ENCODE measurements at places on chromosomes 7 and 10. TPM values are rescaled to one million over a fixed set of nuclear protein-coding genes. Genes with fewer than 3 reads are reported as not detected.

- DNase-seq = no peak
Observed at GRCh38 chr7:135683609-135684008, 21.3 kb downstream of the STMP1 start.

DNA sequence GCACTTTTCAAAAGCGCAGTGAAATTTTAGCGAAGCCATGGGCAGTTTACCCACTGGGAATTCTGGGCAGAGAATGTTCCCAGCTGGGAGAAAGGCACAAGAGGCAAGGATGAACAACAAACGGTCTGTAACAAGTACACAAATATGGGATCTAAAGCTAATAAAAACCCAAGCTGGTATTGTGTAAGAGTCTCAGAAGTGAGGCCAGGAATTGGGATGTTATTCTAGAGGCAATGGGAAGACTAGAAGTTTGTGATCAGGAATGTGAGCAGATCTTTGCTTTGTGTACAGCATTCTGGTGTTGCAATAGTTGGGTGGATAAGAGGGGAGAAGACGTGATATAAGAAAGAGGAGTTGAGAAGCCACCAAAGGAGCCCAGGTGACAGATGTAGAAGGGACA, 15.0 kb downstream of the FZD9 start:
- no peak for DNase-seq

VAX1 gene
- not detected for total RNA-seq

DNA sequence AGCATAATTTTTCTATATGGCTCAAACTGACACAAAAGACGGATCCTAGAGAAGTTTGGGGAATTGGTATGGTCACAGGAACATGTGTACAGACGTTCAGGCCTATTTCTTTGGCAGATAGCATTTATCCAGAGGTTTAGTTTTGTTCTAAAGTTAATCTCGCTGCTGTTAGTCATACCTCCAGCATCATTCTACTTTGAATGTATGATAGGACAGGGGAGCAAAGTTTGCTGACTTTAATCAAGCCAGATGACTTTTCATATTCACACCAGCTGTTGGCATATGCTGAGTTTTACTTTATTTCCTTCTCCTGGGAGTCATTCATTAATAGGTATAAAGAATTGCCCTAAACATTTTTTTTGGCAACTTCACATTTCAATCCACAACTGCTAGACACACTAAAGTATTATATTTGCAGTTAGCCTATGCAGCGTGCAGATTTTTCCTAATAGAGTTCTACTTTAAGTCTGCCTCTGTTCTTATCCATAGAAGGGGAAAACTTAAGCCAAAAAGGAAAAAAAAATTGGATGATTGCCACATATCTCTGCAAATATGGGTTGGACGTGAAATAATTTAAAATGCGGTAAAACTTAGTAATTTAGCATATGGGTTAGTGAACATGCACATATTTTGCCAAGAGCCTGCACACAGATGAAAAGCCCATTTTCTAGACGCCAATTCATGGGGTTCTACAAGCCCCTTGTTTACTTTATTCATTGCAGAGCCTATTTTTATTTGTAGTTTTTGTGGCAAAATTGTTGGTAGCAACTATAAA, 213.1 kb downstream of the C7orf25 start:
- no peak for DNase-seq

DNA sequence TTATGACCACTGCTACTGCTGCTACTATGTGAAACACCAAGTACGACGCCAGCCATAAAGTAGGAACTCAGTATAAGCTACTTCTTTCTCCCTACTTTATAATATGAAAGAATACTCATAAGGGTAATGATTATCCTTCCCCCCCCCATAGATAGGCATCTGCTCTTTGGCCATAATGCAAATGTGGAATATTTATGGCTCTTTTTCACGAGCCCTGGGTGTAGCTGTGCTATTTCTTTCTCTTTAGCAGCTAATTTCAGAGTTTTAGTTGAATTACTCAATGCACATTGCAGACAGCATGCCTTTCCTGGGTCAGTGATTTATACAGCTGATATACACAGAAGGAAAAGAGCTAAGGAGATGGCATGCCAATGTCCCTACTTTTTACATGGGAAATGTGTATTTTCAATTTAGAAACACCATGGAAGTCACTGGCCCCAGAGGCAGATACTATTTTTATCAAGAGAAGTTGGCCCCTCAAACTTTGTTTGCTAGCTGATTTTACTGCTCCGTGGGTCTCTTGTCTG, 234.1 kb upstream of the KIAA1217 start:
- no peak for DNase-seq

- DNase-seq = no peak
Observed at GRCh38 chr7:30841025-30841735, 70.0 kb downstream of the MINDY4 start.

KIAA1549 gene
- 1.3 TPM for total RNA-seq

DNA sequence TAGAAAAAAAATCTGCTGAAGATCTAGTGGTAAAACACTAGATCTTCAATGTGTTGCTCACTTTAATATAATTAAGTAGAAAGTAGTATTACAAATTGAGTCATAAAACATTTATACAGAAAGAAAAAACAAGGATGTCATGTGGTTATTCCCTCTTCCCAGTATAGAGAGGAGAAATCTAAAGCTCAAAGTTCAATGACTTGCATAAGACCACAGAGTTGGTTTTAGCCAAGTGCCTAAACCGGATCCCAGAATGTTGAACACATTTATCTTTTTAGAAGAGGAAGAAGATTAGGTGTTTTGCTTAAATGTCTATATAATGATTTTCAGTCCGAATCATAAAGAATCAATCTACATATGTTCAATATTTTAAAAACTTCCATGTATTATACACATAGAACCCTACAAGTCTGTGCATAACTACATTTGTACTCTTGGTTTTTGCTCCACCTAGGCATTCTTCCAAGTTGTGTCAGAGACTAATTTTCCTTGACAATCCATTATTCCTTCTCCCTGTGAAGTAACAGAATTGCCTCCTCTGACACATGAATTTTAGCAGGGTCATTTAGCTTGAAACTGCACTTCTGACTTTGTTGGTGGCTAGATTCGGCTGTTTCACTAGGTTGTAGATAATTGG, 389.2 kb downstream of the MAGI2 start:
- DNase-seq = peak; percentile 38

DNA sequence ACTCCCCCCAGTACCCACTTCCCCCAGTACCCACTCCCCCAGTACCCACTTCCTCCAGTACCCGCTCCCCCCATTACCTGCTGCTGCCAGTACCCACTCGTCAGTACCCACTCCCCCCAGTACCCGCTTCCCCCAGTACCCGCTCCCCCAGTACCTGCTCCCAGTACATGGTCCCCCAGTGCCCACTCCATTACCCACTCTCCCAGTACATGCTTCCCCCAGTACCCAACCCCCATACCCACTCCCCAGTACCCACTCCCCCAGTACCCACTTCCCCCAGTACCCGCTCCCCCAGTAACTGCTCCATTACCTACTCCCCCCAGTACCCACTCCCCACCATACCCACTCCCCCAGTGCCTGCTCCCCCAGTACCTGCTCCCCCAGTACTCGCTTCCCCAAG, 550.6 kb downstream of the DNAJB6 start:
- DNase-seq = no peak

DNA sequence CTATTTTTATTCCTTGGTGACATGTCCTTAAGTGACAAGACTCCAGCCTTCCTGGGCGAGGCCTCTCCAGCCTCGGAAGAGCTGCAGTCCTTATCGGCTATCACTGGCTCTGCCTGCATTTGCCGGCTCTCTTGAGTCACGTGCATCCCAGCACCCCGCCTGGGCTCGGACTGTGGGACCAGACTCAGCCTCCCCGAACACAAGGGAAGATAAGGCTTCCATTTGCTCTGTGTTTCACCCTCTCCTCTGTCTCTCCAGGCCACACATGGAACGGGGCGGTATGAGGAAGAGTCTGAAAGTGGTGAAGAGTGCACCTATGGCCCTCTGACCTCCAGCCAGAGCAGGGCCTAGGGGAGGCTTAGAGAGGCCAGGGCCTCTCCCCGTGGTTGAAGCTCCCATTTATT, 4.7 kb downstream of the GDF2 start:
- DNase-seq = no peak

GRCh38 chr7:44372560-44373417, 47.4 kb upstream of the CAMK2B start:
- DNase-seq = no peak

DHX32 gene
- 46.3 TPM for total RNA-seq

- DNase-seq = peak; percentile 59
Observed at GRCh38 chr7:18590744-18591340, 95.3 kb downstream of the HDAC9 start.

DNA sequence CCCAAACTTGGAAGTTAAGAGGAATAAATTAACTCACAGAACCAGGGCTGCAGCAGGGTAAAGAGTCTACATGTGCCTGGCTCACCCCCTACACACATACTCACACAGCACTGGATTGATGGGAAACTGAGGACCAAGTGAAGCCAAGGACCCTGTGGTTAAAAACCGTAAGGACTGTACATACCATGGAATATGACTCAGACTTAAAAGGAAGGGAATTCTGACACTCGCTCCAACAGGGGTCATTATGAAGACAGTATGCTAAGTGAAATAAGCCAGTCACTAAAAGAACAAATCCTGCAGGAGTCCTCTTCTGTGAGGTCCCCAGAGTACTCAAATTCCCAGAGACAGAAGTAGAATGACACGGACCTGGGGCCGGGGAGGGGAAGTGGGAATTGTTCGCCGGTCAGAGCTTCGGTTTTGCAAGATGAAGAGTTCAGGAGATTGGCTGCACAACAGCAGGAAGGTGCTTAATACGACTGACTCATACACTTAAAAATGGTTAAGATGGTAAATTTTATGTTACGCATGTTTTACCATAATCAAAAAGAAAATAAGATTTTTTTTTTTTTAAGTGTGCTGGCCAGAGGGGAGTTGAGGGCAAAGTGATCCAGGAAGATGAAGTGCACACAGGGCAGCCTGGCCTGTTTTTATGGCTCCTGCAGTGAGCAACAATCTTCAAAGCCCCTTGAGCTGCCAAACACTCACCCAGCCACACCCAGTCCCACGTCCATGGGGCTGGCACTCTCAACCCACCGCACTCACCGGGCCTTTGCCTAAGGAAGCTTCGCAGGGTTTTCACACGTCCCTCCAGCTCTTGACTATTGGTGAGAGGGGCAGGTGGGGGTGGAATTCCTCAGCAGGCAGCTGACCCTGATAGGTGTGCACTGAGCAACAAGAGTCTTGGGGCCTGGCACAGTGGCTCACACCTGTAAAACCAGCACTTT, 26.4 kb downstream of the DRGX start:
- DNase-seq = no peak

- no peak for DNase-seq
Observed at GRCh38 chr10:67678335-67678974, 17.5 kb downstream of the CTNNA3 start.

GRCh38 chr10:93917064-93917391, 23.2 kb downstream of the SLC35G1 start:
- DNase-seq = no peak

MYL10 gene
- 0.17 TPM for total RNA-seq

DNA sequence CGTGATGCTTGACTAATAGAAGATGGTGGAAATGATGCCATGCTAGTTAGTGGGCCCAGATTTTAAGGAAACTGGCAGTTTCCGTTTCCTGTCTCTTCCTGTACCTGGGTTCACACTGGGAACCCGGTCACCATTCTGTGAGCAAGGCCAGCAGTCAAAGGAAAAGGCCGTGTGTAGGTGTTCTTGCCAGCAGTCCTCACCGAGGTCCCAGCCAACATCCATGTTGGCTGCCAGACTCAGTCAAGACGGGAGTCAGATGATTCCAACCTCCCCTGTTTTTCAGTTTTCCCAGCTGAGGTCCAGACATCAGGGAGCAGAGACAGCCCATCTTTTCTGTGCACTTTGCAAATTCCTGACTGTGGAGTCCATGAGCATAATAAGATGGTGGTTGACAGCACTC, 15.2 kb upstream of the PILRB start:
- peak; percentile 93 for DNase-seq

DNA sequence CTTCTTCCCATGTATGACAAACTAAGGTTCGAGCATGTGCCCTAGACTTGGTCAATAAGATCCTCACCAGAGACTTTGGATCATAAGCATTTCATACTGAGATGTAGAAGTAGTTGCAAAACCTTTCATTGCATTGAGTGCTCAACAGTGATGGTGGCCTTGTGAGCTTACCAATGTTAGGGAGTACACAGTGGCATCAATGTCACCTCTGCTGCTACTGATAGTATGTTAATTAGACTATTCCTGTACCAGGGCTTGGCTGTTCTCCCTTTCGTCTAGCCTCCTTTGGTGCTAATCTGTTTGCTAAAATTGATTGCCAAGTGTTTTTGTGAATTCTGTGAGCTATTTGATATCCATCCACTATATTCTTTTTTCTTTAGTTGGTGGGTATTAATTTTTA, 264.5 kb upstream of the SEMA3C start:
- DNase-seq = no peak

TSPAN12 gene
- total RNA-seq = not detected

- DNase-seq = no peak
Observed at GRCh38 chr7:16881844-16882243, at the start of gene AGR3. AGR3 (minus strand) TSS chr7:16881983; CDS start chr7:16878618, 3,365 bp downstream.

- no peak for DNase-seq
Observed at GRCh38 chr10:69088471-69088769, 517 bp downstream of the SRGN start.

DNA sequence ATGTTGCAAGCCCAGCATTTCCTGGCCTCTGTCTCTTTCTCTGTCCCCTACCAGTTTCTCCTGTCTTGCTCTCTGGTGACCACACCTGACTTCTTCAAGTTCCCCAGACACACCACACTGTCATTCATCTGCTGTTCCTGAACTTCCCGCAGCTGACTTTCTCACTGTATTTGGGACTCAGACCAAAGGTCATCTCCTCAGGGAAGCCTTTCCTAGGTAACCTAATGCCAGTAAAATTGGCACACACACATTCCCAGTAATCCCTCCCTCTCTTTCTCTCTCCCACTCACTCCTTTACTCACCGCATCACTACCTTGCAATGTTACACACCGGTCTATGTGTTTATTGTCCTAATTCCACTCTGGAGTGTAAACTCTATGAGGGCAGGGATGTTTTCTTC, 81.7 kb downstream of the ELMO1 start:
- no peak for DNase-seq

DNA sequence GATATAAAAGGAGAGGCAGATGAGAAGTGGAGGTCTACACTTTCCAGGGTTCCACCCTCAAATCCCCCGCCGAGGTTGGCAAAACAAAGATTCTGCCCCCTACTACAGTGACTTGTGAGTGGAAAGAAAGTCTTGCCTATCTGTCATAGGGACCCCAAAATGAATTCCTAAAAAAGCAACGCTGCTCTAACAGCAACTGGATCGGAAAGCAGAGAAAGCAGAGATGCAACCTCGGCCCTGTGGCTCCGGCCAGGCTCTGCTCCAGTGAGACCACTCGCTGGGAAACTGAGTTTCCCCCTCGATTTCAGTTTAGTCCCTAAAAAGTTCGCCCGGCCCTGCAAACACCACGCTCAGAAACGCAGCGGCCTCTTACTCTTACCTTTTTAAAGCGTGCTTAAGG, 297.9 kb upstream of the NFE2L3 start:
- no peak for DNase-seq
